ENCODE measurements at places on chromosomes 4 and X.

- no peak for DNase-seq
Measured at GRCh38 chrX:153379971-153380581, 21.1 kb downstream of the PNMA6E start.

- no peak for DNase-seq
Measured at GRCh38 chr4:18366892-18367291, 345.3 kb upstream of the LCORL start.

DNA sequence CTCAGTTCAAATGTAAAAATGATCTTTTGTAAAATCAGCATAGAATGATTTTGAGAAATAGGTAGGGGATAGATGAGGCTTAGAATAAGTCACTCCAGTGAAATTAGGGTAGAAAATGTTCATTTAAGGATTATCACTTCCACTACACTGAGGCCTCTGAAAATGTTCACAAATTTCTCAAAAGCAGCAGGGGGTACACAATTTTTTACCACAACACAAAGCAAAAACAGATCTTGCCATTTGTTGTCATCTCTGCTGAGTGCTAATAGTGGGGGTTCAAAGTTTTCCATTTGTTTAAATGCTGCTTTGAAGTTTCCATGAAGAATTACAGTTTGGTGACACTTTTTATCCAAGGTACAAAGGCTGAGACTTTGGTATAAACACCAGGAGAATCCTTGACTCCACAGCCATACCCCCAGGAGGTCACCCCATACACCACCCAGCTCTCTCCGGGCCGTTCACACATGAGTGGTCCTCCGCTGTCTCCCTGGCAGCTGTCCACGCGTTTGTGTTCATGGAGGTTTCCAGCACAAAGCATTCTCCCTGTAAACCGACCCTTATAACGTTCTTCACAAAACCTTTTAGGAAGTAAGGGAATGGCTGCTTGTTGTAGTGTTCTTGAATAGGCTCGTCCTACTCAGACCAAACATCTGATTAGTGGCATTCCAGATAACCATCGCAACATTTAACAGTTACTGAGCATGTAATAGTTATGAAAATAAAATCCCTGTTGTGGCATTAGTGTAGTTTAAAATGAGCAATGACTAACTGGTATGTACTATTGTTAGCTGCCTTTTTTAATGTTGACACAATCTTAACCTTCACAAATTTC lies 71.0 kb downstream of the PRSS12 start:
- DNase-seq: no peak

GRCh38 chrX:69113723-69114122 lies 51.5 kb downstream of the PJA1 start:
- DNase-seq: no peak

DNA sequence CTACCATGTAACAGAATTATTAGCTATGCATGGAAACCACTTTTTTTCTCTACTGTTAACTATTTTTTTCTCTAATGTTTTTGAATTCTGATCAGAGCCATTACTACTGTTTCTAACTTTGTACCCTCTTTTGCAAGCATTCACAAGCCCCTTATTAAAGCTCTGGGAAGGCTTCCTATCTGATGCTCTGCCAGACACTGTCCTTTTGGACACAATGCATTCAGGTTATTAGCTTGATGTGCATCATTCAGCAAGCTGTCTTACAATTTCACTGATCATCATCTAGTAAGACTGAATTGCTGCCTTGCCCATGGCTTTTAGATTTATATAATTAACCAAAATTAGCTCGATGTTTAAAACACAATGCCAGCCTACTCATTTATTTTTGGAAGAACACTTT lies 155.1 kb downstream of the NR3C2 start:
- DNase-seq: no peak

GRCh38 chr4:28665306-28665705 lies 1804.7 kb downstream of the STIM2 start:
- DNase-seq: no peak

DNA sequence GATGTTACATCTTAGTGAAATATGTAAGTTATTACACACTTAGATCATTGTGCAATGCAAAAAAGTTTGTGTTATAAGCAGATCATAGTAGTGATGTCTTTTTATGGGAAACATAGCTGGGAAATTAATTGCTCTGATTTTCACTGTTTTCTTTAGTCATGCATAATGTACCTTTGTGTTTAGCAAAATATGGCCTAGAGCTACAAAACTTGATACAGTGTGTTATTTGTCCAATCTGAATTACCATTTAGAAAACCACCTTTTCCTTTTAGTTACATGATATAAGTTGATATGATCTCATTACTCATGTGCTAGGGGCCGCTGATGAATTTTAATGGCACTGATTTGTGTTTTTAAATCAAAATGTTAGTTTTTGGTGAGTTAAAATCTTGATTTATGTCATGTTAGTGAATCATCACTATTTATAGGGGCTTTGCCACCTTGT lies 2.0 kb downstream of the BMPR1B start:
- DNase-seq: no peak

DNA sequence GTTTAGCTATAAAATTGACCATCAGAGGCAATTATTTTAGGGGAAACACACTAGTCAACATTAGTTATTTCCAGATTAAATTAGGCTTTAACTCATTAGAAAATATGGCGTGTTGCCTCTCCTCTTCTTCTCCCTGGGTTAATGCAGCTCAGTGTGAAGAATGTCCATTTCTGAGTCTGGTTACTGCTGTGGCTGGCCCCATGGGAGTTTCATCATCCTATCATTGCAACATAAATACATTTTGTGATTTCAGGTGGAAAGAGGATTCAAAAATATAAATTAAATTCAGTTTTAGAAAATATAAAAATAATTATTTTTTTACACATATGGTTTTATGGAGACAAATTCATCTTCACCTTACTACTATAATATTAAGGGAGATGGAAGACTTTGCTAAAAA lies 288.5 kb upstream of the ARSJ start:
- DNase-seq: no peak
